PC-3 (cell line): ENCODE measurements at places on chromosomes 7 and 10. TPM values are rescaled to one million over a fixed set of nuclear protein-coding genes. Genes with fewer than 3 reads are reported as not detected.

DNA sequence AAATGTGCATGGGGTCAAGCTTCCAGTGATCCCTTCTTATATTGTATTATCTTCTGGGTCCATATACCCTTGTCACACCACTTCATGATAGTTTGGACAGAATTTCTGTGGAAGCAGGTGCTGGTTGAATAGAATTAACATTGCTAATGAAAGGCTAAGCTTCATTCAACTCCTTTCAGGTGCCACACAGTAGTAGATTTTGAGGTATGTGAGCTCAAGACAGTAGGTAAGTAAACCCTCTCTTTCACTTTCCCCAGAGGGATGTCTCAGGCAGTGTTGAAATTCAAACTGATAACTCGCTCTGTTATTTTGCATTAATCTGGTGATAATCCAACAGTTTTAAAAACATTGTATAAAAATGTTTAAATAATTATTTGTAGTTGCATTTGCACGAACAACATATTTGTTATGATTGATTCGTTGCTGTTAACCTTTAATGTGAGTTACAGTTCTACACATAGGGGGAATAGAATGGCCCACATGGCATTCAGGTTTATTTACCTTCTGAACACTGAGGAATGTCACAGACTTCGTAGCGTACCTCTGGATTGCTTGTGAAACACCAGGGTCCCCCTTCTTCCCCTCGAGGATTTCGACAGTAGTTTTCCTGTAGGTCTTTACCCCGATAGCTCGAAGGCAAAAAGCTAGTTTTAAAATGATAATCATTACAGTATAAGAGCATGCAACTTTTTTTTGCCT is 18.1 kb downstream of the HGF start:
- no peaks in the 10 kb centered on the region for H3K27me3 ChIP-seq
- no peaks in the 10 kb centered on the region for H3K4me1 ChIP-seq
- no peak overlapping the region for H3K4me3 ChIP-seq
- no peaks in the 10 kb centered on the region for H3K36me3 ChIP-seq
- DNase-seq, result no peak

GIMAP1 gene
- not detected in 2 replicates for total RNA-seq

GRCh38 chr10:96357038-96357620 is 1.7 kb downstream of the OPALIN start:
- no peak overlapping the region for H3K4me3 ChIP-seq
- H3K36me3 ChIP-seq, result no peaks in the 10 kb centered on the region
- H3K27me3 ChIP-seq, result peaks cover 55% of the 10 kb centered on the region
- no peaks in the 10 kb centered on the region for H3K4me1 ChIP-seq
- no peak for DNase-seq

DNA sequence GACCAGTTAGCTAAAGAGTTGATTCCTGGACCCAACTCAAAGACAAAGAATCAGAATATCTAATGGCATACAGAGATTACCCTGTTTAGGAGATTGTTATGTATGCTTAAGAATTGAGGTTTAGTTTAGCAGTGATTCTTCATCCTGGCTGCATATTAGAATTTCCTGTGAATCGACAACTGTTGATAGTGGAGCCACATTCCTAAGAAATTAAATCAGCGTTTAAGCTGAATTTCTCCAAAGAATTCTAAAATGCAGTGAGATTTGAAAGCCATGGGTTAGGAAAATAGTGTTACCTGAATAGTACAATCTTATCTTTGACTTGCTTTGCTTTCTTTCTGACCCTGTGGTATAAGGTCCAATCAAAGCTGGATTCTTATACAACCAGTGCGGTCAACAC is 16.4 kb upstream of the FERD3L start:
- H3K36me3 ChIP-seq, result no peaks in the 10 kb centered on the region
- H3K4me3 ChIP-seq, result no peak overlapping the region
- H3K27me3 ChIP-seq, result 0 out of 2 replicates have a peak, but pooled peaks cover 4% of the 10 kb centered on the region
- no peak overlapping the region for H3K27ac ChIP-seq
- no peak for DNase-seq

ADAMTS14 gene
- total RNA-seq, result 0.91 and 1.4 TPM in 2 replicates
